NCI-H1105 (cell line): ENCODE measurements at places on chromosomes 7 and 10.

- DNase-seq: no peak
These were observed 40.6 kb upstream of the ECHDC3 start for GRCh38 chr10:11701451-11702095.

- DNase-seq: no peak
These were observed 39.5 kb downstream of the FAM53B start for GRCh38 chr10:124704428-124705380.

GRCh38 chr7:76505168-76506080 lies 4.9 kb upstream of the UPK3B start:
- DNase-seq: no peak

DNA sequence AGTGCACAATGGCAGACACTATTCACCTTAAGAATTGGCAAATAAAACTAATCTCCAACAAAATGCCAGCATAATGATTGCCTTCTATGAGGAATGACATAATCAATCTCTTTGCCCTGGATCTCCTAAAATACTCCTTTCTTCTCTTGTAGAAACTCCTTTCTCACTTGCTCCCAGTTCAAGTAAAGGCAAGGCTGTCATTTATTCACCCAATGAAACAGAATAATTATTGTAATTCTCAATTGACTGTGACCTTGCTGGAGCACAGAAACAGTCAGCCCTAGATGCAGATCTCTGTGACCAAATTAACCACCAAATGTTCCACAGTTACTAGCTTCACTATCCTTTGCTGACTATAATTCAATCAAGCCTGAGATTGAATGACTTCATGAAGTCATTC lies 99.3 kb downstream of the SEMA3C start:
- no peak for DNase-seq

DNA sequence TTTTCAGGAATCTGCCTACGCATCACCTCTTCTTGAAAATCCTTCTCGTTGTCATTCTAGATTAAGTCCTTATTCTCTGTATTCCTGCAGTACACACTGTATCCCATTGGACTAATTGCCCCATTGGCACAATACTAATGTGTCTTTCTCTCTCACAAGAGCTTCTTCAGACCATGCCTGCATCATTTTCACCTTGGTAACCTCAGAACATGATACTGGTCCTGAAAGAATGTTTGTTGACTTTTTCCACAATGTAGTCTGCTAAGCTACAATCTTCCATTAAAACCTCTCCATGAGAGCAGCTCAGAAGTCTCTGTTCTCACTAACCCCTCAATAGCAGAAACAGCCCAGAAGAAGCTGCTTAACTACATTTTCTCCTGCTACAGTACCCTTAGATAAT lies 270.7 kb downstream of the PCDH15 start:
- peak; percentile 4 for DNase-seq
